Left renal pelvis (tissue), 4 donors: ENCODE measurements at places on chromosomes 6 and 20.

DNA sequence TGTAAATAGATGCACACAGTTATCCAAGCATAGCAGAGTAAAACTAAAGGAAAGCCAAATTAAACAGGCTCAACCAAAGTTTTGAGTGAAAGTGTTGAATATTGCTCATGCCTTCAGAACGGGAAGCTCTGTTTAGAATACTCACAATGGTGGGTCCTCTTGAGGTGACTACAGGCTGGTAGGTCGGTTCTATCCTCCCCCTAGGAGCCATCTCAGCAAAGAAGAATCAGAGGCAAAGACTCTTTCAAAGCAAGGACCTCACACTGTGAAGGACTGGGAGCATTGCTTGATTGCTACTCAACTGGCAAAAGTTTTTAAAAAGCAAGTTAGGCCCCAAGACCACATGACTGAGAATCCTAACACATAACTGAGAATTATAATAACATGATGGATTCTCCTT lies 88.4 kb upstream of the JAG1 start:
- no peak for DNase-seq

DNA sequence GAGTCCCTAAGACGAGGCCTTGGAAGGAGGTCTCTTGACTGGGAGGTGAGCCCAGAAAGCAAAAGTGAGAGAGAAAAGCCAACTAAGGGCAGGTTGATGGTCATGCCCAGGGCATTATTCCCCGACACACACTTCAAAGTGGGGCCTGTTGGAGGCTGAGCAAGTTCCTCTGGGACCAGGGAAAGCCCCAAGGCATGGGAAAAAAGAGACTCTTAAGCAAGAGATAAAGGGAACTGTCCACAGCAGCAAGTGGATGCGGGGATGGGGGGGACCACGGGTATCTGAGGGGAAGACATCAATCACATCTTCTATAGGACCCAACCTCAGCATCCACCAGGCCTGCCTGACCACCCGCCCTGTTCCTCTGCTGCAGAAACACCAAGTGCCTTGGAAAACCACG lies 119.9 kb upstream of the MAFB start:
- DNase-seq: no peak

GRCh38 chr6:73798592-73798991 lies 102.6 kb downstream of the CD109 start:
- DNase-seq: no peak

DNA sequence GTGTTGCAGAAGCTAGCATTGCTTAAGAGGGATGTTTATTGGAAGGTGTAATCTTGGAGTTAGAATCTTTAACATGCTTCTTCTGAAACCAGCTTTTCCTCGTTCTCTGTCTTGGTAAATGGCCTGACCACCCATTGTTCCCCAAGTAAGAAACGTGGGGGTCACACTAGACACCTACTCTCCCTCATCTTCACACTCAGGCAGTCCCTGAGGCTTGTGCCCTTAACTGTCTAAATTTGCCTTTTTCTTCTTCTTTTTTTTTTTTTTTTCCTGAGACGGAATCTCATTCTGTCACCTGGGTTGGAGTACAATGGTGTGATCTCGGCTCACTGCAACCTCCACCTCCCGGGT lies 16.2 kb upstream of the ARFGEF2 start:
- no peak for DNase-seq

DNA sequence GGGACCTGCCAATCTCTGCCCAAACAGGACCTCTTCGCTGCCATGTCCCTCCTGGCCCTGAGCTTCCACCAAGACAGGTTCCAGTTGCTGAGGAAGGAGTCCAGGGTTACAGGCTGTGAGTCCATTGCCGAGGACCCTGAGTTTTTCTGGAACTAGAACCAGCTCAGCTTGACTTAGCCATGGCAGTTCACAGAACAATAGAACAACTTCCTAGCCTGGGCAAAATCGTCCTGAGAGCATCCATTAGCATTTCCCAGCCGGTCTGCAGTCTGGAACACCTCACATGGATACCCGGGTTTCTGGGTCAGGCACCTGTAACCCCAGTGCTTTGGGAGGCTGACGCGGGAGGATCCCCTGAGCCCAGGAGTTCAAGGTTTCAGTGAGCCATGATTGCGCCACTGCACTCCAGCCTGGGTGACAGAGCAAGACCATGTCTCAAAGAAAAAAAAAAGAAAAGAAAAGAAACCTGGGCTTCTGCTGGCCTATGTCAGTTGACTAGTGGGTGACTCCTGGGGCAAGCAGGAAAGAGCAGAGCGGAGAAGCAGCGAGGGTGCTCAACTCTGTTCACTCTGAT lies 90.3 kb downstream of the TCP11 start:
- DNase-seq: no peak

GRCh38 chr20:51457533-51457932 lies 85.0 kb downstream of the NFATC2 start:
- no peak for DNase-seq

- no peak for DNase-seq
These were observed 197.9 kb downstream of the TFAP2C start for GRCh38 chr20:56826705-56827665.

DNA sequence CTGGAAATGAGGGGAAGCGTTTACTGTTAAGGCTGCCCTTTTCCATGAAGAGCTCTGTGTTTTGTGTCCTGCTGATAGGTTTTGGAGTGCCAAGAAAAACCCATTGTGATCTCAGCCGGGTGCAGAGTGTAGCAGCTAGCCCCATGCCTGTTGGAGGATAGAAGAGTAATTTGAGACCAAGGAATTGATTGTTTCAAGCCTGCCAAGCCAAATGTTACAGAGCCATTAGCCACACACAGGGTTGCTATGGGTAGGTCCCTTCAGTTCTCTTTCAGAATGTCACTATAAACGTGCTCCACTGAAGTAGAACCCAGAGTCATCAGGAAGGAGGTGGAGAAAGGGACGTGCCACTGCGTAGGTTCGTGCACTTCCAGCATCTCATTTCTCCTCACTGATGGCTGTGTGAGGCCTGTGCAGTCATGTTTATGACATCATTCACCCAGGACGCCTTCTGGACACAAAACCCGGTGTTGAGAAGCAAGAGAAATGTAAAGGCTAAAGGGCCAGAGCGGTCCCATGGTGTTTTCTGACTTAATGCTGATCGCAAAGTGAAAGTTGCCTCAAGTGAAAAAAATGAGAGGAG lies 6.6 kb downstream of the GMPR start:
- no peak for DNase-seq

DNA sequence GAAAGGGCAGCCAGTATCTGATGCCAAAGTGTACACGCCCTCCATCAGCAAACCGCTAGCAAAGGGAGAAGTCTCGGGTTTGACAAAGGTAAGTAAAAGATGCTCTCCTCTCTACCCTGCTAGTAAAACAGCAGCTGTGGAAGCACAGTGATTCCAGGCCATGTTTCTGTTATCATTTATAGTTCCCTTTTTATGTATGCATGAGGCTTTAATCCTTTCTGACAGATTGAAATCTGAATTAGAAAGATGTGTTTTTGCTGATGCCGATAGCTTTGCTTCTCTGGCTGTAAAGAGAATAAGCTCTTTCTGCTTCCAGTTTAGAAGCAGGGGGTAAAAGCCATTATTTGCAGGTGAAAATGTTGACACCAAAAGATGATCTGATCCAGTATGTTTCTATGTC lies 392.4 kb upstream of the SOX4 start:
- no peak for DNase-seq

- no peak for DNase-seq
These were observed 61.8 kb downstream of the EPB41L2 start for GRCh38 chr6:131001111-131001736.

- no peak for DNase-seq
These were observed 39.5 kb downstream of the UNC5CL start for GRCh38 chr6:40999569-40999968.

DNA sequence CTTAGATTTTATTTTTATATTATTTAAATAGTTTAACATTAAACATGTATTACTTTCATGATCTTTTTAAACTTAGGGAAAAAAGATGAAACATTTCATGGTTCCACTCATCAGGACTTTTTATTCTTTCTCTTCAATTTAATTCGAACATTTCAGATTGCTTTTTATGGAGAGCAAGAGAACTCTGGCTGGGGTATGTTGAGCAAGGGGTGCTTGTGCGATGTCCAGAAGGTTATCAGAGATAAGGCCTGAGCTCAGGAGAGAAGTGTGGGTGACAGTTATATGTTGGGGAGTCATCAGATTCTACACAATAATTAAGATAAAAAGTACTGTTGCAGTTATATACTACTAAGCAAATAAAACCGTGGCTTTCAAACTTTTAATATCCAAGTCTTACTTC lies 37.5 kb downstream of the FKBP5 start:
- DNase-seq: no peak

DNA sequence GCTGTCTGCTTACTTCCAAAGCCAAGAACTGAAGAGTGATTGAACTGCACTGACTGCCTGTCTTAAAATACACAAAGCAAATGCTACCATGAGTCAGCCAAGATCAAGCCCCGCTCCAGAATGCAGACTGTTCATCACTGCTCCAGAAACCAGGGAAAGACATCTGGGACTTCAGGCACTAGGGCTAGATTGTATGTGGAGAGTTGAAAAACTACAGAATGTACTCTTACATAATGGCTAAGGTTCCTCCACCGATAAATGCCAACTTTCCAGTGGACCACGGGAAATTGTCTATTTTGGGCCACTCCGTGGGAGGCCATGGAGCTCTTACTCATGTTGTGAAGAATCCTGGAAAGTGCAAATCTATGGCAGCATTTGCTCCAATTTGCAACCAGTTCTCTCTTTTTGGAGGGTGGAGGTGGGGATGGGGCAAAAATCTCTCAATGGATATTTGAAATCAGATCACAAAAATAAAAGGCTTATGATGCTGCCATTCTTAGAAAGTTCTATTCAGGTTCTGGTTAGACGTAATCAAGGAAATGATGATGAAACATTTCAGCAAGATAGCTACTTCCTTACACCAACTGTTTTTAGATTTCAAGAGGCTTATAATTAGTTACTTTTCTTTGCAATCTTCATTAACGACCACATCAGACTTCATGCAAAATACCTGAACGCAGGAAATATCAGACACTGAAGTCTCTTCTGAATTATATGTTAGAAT lies 11.8 kb upstream of the CAP2 start:
- DNase-seq: no peak

GRCh38 chr20:39850821-39851330 lies 838.2 kb downstream of the MAFB start:
- no peak for DNase-seq

- DNase-seq: no peak
These were observed 206.8 kb downstream of the TINAG start for GRCh38 chr6:54515013-54515412.

GRCh38 chr20:13858439-13858838 lies 73.6 kb downstream of the NDUFAF5 start:
- no peak for DNase-seq

DNA sequence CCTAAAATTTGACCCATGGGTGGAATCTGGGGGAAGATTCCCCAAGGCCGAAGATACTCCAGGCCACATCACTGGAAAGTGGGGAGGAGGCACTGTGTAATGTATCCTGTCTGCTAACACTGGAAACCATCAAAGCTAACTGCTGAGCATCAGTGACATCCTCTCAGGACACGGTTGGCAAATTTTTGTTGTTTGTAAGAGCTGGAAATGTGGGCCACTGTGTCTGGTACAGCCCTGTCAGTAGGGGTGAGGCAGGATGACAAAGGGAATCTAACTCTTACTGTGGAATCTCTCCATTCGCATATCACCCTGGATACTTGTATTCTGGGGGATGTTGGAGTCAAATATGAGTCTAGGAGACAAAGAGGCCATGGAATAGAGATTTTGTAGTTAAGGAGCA lies 17.0 kb upstream of the CLPSL2 start:
- no peak for DNase-seq

DNA sequence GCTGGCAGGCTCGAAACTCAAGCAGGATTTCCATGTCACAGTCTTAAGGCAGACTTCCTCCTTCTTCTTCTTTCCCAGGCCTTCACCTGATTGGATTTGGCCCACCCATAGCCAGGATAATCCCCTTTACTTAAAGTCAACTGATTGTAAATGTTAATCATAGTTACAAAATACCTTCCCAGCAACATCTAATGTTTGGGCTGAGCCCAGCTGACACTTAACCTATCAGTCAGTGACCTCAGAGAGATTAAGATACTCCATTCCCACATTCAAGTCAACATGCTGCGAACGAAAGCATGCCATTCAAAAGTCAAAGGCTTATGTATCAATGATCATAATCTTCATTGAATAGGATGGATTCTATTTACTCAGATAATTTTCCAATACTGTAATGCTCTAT lies 16.0 kb downstream of the MAP7 start:
- DNase-seq: no peak

DNA sequence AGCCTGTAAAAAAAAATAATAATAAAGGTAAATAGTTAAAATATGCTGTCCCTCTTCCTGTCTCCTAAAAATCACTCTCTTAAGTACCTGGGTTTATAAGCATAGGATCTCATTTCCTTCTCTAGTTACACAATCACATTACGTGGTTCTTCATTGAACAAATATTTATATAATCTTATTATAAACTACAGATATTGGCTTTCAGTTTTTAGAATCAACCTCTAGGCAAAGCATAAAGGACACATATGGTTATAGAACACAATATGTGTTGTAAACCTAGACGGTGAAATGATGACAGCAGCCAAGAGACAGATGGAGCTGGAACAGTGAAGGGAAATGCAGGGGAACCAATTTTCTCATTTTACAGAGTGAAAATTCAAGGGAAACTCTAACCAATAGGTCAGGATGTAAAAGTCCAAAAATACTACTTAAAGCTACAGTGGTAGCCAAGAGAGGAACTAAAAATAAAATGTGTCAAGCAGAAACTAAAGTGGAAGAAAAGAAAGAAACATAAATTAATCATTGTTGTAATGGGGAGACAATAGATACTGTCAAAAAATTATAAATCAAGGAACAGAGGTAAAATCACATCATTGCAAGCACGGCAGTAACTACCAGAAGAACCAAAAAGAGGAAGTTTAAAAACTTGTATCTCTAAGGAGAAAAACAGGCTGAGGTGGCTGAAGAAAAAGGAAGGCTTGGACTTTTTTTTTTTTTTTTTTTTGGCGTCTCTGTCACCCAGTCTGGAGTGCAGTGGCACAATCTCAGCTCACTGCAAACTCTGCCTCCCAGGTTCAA lies 82.8 kb upstream of the CDYL start:
- no peak for DNase-seq

DNA sequence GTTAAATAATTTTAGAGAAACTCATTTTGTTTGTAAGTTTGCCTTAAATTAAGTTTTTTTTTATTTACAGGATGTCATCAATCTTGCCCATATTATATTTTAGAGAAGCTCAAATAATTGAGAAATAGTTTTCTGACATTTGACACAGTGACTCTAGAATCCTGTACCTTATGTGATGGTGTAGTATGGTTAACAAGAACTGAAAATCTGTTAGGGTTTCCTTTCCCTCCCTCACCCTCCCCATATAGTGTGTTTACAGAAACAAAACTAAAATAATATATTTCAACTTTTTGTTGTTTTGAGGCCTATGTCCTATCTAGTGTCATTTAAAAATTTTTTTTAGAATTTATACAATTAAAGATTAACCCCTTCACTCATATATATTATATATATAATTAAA lies 91.8 kb downstream of the SESN1 start:
- DNase-seq: no peak

GRCh38 chr6:3748208-3749066 lies 3.1 kb downstream of the PXDC1 start:
- DNase-seq: no peak

- no peak for DNase-seq
These were observed 222.2 kb upstream of the FLRT3 start for GRCh38 chr20:14559612-14560011.

- DNase-seq: no peak
These were observed 3.2 kb upstream of the RNF146 start for GRCh38 chr6:127263481-127263880.

GRCh38 chr6:31597006-31597405 lies 4.2 kb upstream of the NCR3 start:
- DNase-seq: no peak
